ENCODE measurements at places on chromosomes 7 and 10.

- DNase-seq, result no peak
Measured at GRCh38 chr10:36441557-36441956, 683.8 kb upstream of the ANKRD30A start.

- DNase-seq, result no peak
Measured at GRCh38 chr7:43584195-43584586, 1.3 kb downstream of the STK17A start.

- no peak for DNase-seq
Measured at GRCh38 chr10:123526356-123527064, 139.6 kb upstream of the GPR26 start.

- DNase-seq, result no peak
Measured at GRCh38 chr10:90179696-90180407, 478.5 kb downstream of the KIF20B start.

GRCh38 chr7:10739401-10739800 is 234.3 kb upstream of the PHF14 start:
- DNase-seq, result no peak
